ENCODE measurements at places on chromosomes 7 and 10.

GRCh38 chr10:49115015-49115795 lies at the start of gene VSTM4:
VSTM4 (minus strand) TSS chr10:49115522; CDS start chr10:49115485, 37 bp downstream.
- DNase-seq, result peak; percentile 55

DNA sequence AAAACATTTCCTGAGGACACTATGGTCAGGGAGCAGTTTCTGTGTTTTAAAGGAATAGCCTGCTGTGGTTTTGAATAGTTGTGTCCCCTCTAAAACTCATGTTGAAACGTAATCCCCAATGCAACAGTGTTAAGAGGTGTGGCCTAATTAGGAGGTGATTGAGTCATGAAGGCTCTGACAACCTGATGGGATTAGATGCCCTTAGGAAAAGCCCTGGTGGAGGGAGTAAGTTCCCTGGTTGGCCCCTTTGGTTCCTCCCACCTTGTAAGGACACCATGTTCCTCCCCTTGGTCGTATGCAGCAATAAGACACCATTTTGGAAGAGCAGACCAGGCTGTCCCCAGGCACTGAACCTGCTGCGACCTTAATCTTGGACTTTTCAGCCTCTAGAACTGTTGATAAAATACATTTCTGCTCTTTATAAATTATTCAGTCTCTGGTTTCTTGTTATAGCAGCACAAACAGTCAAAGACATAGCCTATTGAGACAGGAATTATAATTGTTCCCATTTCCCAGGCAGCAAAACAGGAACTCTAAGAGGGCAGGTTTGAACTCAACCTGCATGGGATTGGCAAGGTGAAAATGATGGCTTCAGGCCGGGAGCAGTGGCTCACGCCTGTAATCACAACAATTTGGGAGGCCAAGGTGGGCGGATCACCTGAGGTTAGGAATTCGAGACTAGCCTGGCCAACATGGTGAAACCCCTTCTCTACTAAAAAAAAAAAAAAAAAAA lies 20.5 kb upstream of the TNS3 start:
- DNase-seq, result no peak

DNA sequence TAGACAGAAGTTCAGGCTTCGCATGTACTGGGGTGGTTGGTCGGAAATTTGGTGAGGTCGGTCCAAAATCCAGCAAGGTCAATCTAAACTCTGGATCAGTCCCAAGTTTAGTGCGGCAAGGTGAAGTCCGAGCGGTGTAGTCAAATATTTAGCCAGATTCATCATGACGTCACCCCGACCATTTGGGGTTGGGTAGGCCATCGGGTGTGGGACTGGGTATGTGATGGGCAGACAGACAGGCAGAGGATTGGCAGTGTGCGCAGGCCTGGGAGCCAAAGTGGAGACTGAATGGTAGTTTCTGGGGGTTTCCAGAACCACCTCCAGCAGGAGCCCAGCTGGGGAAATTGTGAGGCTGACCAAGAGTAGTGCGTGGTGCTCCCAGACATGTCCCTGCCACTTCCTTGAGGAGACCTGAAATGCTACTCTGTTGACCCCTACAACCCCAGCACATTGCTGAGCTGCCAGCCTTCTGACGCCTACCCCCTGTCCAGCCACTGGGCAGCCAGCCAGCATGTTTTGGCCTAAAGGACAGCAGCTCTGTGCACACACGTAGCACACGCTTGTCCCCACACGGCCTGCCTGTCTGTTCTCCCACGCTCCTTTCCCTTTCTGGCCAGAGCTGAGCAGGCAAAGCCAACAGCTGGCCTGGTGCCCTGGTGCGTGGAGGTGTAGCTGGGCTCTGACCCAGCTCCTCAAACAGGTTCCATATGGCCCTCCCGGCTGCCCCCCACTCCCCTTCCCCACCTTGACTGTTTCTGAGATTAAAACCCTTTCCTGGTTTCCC lies 55.9 kb downstream of the FAM241B start:
- DNase-seq, result peak; percentile 8

DNA sequence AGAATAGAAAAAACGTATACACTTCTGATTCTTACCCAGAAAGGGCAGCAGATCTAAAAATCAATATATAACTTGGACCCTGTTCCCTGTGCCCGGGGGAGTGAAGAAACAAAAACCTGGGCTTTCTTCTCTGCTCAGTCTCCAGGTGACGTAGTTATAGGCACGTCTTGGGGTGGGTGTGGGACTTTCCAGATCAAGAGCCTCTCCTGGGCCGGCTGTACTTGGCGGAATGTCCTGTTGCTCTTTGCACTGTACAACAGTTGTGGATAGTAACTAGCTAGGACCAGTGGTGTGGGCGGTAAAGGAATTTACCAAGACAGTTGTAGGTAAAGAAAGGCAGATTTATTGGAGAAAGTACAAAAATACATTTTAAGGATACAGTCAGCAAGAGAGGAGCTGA lies 40.4 kb upstream of the STEAP4 start:
- DNase-seq, result no peak

DNA sequence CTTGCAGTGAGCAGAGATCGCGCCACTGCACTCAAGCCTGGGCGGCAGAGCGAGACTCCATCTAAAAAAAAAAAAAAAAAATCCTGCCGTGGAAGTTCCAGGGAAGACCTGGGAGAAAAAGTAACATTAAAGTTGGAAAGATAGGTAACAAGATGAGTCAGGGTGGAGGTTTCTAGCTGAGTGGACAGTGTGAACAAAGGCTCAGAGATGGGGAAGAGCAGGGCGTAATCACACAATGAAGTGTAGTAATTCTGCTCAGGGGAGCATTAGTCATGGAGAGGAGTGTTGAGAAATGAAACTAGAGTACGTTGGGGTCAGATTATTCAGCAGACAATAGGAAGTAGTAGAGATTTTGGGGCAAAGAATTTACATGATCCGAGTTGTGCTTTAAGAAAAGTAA lies 21.6 kb upstream of the WASL start:
- peak; percentile 43 for DNase-seq

GRCh38 chr7:30322271-30323005 lies 38.0 kb downstream of the ZNRF2 start:
- DNase-seq, result no peak

DNA sequence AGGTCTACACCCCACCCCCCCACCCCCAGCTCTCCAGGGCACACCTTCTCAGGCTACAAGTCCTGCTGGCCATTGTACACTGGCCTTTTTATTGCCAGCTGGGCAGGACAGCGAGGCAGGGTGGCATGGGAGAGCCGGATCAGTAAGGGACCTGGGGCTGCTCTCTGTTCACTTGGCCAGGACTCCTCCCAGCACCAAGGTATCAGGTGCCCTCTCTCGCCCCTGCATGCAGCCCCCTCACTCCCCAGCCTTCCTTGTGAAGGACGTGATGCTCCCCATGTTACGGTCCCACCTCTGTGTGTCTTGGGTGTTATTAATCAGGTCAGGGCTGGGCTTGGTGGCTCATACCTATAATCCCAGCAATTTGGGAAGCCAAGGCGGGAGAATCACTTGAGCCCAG lies 26.3 kb downstream of the PODXL start:
- no peak for DNase-seq

GRCh38 chr10:16811765-16812164 lies 5.5 kb downstream of the RSU1 start:
- DNase-seq, result no peak

GRCh38 chr10:15540727-15541126 lies 169.6 kb upstream of the FAM171A1 start:
- DNase-seq, result no peak

DNA sequence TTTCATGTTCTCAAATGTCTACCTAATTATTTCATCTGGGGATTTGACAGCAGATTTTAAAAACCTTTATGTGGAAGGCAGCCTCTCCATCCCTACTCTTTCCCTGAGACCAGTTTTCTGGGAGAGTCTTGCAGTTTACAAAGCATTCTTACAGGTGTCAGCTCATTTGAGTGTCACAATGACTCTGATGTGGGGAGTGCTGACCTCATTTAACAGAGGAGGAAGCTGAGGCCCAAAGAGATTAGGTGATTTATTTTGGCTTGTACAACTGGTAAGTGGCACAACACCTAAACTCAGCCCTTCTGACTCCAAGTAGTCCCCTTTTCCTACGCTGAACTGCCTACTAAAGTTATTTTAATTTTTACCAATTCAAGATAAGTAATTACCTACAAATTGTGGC lies 33.3 kb upstream of the MAT1A start:
- no peak for DNase-seq

GRCh38 chr10:47240173-47240572 lies 59.8 kb upstream of the GDF10 start:
- DNase-seq, result no peak

- peak; percentile 22 for DNase-seq
Measured at GRCh38 chr7:135197906-135198655, 13.2 kb downstream of the WDR91 start.

DNA sequence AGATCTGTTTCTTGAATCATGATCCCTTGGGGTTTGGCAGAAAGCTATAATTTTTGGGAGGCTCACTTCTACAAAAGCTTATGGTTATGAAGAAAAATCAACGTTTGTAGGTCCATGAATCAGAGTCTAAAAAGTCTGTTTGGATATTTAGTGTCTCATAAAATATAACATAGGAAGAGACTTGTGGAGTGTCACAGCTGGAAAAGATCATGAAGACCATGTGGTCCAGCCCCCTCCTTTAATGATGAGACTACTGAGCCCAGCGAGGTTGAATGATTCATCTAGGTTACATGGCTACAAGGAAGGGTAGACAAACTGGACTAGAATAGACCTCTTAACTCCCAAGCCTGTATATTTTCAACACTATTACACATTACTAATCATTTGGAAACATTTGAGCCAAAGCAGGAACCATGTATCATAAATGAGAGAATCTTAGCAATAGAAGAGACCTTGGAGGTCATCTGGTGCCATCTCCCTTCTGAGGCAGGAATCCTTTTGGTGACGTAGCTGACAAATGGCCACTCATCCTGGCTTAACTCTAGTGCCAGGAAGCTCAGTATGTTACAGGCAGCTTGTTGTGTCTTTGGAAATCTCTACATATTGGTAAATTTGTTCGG lies 152.5 kb downstream of the CREB5 start:
- DNase-seq, result peak; percentile 56

GRCh38 chr7:71772779-71773178 lies 639.4 kb downstream of the CALN1 start:
- no peak for DNase-seq

DNA sequence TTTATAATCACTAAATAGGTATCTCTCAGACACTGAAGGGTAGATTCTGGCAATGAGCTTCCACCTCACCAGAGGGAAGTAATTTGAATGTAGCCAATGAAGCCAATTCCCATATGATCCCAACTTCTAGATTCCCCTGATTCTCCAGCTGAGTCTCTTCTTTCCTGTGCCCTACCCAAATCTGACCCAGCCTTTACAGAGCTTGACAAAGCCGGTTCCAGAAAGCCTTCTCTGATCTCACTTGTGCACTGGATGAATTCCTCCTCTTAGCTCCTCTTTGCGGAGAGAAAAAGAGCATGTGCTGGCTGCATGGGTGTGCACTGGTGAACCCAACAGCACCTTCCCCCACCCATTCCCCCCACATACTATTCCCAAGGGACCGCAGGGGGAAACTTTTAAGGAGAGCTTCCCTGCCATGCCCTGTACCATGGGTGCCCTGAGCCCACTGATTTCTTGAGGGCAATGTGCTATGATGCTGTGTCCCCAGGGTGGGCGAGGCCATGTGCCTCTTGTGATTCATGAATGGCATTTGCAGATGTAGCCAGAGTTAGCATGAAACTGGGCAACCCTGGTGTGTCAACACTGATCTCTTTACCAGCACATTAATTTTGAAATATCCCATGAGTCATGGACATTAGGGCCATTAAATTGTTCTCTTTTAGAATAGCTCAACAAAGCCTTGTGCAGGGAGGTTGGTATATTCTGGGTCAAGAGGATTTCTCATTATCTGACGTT lies 50.4 kb upstream of the PLEKHA1 start:
- DNase-seq, result peak; percentile 24

DNA sequence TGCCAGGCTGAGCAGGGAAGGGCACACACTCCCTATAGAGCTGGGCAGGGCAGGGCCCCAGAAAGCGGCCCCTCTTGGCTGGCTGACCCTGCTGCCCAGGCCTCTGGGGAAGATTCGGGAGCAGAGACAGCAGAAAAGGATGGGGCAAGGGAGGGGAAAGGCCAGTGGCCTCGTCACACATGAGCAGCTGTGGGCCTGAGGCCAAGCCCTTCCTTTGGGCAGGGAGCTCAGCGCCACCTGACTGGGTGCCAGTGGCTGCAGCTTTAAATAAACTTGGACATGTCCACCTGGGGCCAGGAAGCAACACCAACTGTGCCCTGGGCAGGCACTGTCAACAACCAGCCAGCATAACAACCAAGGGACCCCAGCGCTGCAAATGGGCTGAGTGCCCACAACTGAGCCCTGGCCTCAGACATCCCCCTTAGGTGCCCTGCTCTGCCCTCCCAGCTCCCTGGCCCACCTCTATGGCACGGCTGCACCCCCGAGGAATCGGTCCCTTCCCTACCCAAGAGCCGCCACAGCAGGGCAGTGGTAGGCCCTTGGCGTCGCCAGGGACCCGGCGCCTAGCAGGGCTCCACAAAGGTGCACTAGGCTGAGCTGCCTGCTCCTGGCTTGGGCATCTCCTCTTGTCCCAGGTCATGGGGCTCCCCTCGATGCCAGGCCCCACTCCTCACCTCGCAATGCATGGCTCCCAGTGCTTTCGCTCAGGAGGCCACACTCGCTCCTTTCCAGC lies 2.6 kb downstream of the CAMK2B start:
- no peak for DNase-seq

DNA sequence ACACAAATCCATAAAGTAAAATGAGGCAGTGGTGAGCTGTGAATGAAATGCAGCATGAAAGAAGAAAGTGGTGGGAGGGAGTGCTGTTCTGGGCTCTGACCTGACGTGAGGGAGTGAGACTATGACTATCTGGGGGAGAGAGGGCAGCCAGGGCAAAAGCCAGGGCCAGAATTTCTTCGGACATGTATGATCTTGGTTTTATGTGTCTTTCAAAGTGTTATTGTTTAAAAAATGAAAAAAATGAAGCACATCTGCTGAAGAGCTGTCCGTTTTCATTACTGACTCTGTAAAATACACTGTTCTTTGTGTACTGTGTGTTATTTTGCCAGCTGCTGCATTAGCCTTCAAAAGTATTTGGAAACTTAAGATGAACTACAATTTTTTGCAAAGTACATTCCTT lies 70.2 kb upstream of the KLF14 start:
- DNase-seq, result no peak

Data from astrocyte of the spinal cord (primary cell).